GM12864 (cell line): ENCODE measurements at places on chromosomes 2 and 18.

- no peak for DNase-seq
These were observed 345.5 kb downstream of the ERBB4 start for GRCh38 chr2:212193056-212193455.

DNA sequence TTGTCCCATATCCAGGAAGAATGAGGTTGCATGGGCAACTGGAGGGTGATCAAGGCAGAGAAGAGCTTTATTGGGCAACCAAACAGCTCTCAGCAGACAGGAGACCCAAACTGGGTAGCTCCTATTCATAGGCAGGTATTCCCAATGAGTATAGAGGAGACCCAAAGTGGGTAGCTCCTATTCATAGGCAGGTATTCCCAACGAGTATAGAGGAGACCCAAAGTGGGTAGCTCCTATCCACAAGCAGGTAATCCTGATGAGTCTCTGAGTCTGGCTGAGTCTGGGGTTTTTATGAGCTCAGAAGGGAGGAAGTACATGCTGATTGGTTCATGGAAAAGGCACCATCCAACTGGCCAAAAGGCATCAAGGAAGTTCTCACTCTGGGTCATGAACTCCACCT is 5.3 kb upstream of the GORASP2 start:
- DNase-seq, result no peak

- DNase-seq, result no peak
These were observed 108.1 kb upstream of the POU3F3 start for GRCh38 chr2:104745846-104746245.

GRCh38 chr2:237669628-237670392 is 42.4 kb downstream of the LRRFIP1 start:
- DNase-seq, result peak; percentile 65

GRCh38 chr18:70149616-70150301 is 55.7 kb downstream of the RTTN start:
- DNase-seq, result no peak

- DNase-seq, result no peak
These were observed 57.8 kb downstream of the CTDP1 start for GRCh38 chr18:79737426-79737825.

DNA sequence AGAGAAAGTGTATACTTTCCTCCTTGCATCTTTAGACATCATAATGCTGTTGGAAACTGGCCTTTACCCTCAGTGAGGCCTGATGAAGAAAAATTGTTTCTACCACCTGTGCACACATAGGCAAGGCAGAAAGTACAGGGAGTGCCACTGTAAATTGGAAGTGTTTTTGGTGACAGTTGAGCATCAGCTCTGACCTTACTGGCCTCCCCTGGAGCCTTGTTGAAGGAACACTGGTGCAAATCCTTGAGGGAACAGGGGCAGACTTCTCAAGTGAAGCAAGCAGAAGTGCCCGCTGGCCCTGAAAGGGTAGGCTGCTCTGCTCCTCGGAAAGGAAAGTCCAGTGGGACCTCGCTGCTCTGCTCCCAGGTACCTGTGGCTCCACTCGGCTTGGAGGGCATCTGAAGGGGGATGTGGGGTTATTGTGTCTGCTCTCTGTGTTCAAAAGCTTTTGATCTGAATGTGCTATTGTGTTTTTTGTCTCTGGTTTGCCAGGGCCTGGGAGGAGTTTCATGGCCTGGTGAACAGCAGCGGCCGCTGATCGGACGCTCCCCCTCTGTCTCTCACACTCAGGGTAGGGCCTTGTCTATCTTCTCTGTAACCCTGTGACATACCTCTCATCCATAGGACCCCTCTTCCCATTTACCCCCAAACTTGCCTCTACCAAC is 23.4 kb downstream of the EIF4E2 start:
- no peak for DNase-seq

- DNase-seq, result no peak
These were observed 102.0 kb downstream of the RIT2 start for GRCh38 chr18:43013486-43013885.

DNA sequence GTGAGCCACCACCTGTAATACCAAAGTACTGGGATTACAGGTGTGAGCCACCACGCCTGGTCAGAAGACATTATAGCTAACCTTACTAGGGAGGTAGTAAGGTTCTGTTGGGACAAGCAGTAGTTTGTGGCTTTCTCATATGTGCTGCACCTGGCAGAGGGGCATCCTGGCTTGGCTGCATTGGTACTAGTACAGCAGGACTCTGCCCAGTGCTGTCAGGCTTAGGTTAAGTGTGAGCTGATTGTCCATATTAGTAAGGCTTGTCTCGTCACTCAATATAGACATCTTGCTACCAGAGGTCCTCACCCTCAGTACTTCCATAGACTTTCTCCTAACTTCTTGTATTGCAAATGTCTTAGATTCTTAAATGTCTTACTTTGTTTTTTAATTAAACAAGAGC is 96.1 kb downstream of the ASAP2 start:
- no peak for DNase-seq

GRCh38 chr2:158713523-158714138 is 81.5 kb upstream of the DAPL1 start:
- no peak for DNase-seq

GRCh38 chr2:66433945-66434678 is 813 bp upstream of the MEIS1 start:
- DNase-seq, result no peak
